Stimulated activated CD4-positive, alpha-beta T cell treated with anti-CD3 and anti-CD28 coated beads, Interleukin-15, amount 100 ng/mL, for 48 hours (primary cell): ENCODE measurements at places on chromosomes 12 and 14.

DNA sequence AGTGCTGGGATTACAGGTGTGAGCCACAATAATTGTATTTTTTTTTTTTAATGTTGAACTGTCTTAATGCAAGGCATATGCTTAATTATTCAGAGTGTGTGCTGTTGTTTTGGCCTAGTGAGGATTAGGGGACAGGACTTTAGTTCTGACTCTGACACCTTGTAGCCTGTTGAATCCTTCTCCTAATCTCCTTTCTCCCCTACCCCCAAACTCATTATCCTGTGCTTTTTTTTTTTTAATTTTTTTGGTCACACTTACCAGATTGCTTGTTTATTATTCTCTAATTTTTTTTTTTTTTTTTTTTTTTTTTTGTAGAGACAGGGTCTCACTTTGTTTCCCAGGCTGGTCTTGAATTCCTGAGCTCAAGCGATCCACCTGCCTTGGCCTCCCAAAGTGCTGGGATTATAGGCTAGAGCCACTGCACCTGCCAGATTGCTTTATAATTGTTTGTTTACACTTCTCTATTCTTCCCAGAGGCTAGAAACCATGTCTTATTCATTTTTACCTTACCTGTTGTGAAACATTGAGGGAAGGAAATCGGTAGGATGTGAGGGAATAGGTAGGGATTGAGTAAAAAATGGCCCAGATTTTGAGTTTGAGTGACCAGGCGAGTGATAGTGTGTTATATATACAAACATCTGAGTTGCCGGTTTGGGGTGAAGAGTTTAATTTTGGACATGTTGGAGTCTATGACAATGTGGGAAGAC lies 32.2 kb downstream of the DIP2B start:
- DNase-seq = no peak

- no peak for DNase-seq
These were observed 3.2 kb upstream of the EGLN3 start for GRCh38 chr14:33954016-33954598.

DNA sequence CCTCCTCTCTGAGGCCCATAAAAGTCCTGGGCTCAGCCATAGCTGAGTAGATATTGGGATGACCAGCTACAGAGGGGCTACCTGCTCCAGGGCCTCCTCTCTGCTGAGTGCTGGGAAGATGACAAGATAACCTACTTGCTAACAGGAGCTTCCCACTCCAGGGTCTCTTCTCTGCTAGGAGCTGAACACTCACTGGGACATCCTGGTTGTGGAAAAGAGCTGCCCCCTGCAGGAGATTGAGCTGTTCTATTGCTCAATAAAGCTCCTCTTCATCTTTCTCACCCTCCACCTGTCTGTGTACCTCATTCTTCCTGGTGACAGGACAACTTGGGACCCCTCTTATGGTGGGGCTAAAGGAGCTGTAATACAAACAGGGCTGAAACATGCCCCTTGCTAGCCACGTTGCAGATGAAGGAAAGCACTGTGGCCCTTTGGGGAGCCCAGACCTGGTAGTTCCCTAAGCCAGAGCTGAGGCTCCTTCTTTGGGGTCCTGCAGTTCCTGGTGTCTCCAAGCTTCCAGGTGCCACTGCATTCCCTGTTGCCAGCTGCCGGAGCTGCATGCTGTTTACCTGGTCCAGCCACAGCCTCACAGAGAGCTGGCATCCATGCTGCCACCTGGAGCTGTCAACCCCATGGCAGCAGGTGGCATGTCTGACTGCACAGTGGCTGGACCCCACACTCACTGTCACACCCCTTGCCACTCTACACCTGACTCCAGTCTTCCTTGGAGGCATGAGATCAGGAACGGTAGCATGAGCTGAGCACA lies 598.5 kb upstream of the LMO3 start:
- DNase-seq = no peak

DNA sequence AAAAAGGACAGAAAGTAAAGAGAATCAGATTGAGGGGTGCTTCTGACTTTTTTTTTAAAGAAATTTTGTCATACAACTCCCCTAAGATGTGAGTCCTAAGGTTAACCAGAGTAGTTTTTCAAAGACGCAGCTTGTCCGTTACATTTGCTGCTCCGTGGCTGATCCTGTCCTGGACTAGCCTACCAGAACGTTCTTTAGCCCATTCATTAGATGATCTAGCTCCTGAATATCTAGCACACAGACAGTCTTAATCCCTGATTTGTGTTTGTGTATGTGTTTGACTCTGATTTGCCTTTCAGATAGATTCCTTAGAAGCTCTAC lies 60.3 kb downstream of the SAMD4A start:
- DNase-seq = no peak

DNA sequence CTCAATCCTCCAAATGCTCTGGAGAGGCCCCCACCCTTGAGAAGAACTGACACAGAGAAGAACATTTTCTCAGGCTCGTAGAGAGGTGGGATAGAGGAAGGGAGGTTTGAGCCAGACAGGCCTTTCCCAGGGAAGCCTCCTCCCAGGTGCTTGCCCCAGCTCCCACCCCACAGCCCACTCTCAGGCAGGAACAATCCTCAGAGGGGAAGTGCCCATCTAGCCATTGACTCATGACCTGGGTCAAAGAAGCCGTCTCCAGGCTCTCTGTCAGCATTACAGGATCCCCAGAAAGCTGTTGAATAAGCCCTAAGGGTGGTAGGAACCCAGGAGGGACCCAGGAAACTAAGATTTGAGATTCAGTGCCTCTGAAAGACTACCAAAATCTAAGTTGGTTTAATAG lies 3.8 kb downstream of the AQP6 start:
- DNase-seq = no peak

GRCh38 chr12:84166812-84167211 lies 745.8 kb downstream of the SLC6A15 start:
- no peak for DNase-seq

GRCh38 chr14:50773632-50774541 lies 57.1 kb downstream of the NIN start:
- DNase-seq = no peak

DNA sequence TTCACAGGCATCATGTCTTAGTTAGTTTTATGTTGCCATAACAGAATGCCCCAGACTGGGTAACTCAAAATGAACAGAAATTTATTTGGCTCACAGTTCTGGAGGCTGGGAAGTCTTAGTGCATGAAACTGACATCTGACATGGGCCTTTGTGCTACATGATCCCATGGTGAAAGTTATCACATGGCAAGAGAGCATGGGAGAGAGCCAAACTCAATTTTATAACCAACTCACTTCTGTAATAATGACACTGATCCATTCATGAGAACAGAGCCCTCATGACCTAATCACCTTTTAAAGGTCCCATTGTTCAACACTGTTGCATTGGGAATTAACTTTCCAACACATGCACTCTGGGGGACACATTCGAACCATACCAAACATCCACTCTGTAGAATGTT lies 1015.1 kb downstream of the DIO2 start:
- DNase-seq = no peak

DNA sequence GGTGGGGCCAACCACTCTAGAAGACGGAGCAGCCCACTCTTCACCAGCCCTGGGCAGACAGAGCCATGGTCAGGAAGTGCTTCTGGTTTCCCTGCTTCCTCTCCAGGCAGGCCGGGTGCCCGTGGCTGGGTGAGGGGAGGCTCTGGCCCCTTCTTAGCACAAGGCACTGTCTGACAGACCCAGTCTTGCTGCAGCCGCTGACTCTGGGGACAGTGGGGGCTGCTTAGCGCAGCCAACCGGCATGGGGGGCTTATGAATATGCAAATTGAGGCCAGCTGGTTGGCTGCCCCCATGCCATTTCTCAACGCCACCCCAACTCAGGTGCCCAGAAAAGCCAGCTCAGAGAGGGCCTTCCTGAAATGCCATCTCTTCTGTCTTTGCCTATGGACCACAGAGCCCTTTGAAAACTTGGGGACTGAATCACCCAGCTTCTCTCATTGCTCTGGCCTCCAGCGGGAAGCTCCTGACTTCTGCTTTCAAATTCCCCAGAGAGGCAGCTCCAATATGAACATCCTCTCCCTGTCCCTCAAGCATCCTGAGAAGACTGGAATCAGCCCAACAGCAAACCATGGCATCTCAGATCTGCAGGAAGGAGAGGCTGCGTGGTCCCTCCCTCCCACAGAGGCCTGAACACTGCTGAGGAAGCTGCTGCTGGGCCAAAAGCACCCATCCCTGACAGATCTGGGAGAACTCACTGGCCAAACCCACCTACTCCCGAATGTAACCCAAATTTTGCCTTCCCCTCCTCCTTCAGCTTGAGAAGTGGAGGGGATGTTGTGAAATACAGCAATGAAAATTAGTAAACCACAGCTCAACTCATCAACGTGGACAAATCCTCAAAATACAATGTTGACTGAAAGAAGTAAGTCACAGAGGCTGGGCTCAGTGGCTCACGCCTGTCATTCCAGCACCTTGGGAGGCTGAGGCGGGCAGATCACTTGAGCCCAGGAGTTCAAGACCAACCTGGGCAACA lies at the start of gene PROX2:
TSS of gene PROX2 (minus strand) at position 205 of the 973 bp plus-strand sequence. CDS start 12,311 bp downstream, outside the sequence.
- DNase-seq = no peak

- no peak for DNase-seq
These were observed 67.7 kb upstream of the PTHLH start for GRCh38 chr12:28040246-28040645.

- no peak for DNase-seq
These were observed 1.1 kb downstream of the HDAC7 start for GRCh38 chr12:47818467-47819137.

GRCh38 chr12:62659453-62660295 lies 193.0 kb downstream of the MON2 start:
- DNase-seq = no peak

DNA sequence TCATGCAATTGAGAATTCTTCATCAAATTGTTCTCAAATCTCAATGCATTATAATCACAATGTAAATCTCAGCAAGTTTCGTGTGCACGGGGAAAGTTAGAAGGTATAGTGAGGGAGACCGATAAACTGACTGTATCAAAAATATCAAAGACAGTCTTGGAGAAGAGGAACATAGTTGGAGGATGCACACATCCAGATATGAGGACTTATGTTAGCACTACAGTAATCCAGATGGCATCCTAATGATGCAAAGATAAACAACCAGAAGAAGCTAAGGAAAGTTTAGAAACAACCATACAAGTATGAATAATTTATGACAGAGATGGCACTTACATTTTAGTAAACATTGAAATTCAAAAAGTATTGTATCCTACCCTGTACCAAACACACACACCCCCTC lies 760.1 kb downstream of the RPS29 start:
- DNase-seq = no peak

GRCh38 chr12:22539055-22539454 lies 5.3 kb downstream of the C2CD5 start:
- no peak for DNase-seq

- DNase-seq = no peak
These were observed 4.4 kb upstream of the AVPR1A start for GRCh38 chr12:63155375-63155774.

- no peak for DNase-seq
These were observed 14.7 kb downstream of the JAG2 start for GRCh38 chr14:105153739-105154475.

DNA sequence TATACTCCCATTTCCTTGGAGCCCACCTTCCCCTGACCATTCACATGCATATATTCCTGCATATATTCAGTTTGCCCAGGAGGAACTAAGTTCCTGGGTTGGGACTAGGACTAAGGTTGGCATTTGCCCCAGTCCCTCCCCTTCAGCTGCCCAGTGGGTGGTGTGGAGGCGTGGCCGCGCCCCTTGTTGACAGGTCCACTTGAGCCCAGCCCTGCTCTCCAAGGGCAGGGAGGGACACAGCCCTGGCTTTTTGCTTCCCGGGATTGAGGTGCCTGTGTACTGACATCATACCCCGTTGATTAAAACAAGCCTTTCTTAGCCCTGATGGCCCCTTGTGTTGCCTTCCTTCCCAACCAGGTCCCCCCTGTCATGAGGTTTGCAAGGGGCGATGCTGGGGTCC lies 7.3 kb downstream of the ERBB3 start:
- no peak for DNase-seq

DNA sequence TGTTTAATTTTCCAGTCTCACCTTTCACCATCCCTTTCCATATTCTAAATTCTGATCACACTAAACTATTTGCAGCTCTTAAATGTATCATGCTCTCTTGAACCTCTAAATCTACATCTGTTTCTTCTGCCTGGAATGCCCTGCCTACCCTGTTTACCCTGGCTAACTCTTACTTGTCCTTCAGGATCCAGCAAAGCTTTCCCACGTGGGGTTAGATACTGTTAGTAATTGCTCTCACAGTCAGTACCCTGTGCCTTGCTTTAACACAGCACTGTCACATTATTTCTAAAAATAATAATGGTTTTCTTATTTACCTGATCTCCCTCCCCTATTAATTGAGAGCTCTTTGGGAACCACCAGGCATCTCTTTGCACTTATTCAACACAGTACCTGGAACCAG lies 333.0 kb downstream of the CEP128 start:
- DNase-seq = no peak

GRCh38 chr12:67223225-67223624 lies 45.9 kb upstream of the CAND1 start:
- no peak for DNase-seq

DNA sequence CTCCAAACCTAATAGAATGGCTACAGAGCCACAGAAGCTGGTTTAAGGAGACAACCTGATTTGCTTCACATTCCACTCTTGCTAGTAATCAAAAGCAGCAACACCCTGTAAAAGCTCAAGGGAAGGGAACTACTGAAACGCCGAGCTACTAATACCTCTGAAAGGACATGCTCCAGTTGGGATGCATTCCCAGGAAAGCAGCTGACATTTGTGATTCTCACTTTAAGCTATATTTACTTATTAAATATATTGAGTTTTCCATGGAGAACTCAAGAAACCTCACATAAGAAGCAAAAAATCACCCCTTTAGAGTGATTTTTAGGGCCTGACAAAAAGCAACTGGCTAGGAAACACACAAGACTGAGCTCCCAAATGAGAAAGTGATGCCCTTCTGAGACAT lies 1073.0 kb upstream of the FLRT2 start:
- DNase-seq = no peak

DNA sequence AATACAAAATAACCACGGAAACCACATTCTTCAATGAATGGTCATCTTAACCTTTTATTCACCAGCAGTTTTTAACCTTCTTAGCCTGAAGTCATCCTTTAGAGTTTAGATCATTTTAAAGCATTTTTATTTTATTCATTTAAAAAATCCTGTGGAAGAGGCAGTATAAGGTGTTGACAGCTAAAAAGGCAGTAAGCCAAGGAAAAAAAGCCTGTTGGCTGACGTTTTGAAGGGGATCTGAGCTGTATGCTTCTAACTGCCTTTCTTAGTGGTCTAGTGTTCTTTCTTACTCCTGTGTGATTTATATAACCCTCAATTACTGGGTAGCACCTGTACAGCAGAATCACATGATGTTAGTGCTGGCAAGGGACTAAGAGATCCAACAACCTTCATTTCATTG lies 438.3 kb upstream of the SEL1L start:
- DNase-seq = no peak

DNA sequence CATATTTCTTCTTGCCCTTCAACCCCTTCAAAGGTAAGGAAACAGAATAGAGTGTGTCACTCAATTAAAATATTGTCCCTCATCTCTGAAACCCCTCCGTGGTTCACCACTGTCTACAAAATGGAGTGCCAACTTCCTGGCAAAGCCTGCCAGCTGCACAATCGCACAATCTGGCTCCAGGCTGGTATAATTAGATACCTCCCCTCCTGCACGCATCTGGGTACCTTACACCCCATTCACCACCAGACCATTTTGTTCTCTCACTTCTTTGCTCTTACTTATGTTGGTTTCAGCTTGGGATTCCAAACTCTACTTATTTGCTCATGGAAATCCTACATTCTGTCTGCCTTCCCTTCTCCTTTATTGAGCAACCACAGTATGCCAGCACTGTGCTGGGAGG lies 314.9 kb downstream of the NUAK1 start:
- DNase-seq = no peak

- DNase-seq = no peak
These were observed 159.0 kb downstream of the DERA start for GRCh38 chr12:16070113-16070512.

- DNase-seq = no peak
These were observed 3.5 kb upstream of the BDKRB1 start for GRCh38 chr14:96252323-96252998.
